Suppressor macrophage treated with lipopolysaccharide for 4 hours (primary cell): ENCODE measurements at places on chromosomes 16 and 17.

DNA sequence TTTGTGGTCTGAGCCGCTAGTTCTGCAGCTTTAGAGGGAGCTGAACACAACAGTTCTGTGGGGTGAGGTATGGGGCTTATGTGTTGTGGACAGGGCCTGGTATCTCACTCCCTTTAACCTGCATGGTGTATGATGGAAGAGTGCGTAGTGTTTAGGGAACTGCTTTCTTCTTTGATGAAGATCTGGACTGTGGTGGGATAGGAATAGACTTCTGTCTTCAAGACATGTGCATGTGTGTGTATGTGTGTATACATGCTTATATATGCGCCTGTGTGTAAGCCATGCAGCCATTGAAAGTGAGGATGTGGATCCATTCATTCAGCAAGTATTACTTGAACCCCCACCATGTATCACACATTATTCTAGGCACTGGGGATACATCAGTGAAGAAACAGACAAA is 114.8 kb upstream of the TMEM97 start:
- DNase-seq = no peak

DNA sequence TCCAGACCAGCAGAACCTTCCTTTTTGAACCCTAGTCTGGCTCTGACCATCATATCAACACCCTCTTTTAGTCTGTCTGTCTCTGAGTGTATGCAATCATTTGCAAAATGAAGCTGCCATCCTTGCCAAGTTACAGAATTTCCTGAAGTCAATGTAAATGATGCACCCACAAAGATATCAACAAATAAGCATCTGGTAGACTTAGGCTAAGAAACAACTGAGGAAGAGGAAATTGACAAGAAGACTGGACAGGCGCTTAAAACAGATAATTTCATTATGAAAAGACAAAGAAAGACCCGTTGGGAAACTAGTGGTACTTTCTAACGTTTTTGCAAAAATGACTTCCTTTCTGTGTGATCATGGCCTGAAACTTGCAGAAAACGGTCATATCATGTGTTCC is 24.7 kb upstream of the CIITA start:
- DNase-seq = no peak

DNA sequence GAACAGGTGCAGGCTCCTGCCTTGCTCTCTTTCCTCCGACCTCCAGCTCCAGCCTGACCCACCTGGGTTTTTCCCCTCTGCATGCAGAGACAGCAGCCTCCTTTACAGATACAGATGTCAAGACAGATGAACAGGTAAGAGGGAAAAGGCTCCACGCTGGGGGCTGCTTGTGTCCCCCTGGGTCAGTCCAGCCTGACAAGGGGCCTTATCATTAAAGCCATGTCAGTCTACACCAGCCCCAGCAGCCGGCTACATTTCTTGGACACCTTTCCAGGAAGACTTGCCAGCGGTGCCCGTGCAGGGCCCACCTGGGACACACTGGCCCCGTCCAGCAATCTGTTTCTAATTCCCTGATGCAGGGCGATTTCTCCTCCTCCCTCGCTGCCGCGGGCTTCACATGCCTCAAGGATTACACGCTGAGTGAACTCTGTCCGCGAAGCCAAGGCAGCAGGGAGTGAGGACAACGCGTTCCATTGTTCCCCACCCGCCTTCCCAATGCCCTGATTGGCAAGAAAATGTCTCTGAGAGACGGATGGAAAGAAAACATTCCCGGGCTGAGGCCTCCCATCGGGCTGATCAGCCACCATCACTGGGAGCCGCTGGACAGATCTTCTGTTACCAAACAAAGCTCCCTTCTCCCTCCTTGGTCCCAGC is 184.7 kb downstream of the C16orf95 start:
- DNase-seq = no peak

DNA sequence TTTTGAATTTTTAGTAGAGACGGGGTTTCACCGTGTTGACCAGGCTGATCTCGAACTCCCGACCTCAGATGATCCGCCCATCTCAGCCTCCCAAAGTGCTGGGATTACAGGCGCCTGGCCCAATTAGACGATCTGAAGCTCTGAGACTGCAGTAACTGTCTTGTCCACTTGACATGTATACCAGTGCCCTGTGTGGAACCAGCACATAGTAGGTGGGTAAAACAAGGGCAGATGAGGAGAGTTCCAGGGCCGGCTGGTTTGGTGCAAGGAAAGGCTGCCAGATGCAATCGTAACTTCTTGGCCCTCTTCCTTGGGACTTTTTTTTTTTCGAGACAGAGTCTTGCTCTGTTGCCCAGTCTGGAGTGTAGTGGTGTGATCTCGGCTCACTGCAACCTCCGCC is 3.1 kb downstream of the C17orf113 start:
- DNase-seq = no peak

- no peak for DNase-seq
These were observed 2.9 kb downstream of the KRTAP9-7 start for GRCh38 chr17:41278176-41278955.

- DNase-seq = no peak
These were observed 355.6 kb downstream of the SEC14L1 start for GRCh38 chr17:77496401-77496801.

GRCh38 chr17:80499961-80500665 is 23.7 kb upstream of the NPTX1 start:
- DNase-seq = no peak

DNA sequence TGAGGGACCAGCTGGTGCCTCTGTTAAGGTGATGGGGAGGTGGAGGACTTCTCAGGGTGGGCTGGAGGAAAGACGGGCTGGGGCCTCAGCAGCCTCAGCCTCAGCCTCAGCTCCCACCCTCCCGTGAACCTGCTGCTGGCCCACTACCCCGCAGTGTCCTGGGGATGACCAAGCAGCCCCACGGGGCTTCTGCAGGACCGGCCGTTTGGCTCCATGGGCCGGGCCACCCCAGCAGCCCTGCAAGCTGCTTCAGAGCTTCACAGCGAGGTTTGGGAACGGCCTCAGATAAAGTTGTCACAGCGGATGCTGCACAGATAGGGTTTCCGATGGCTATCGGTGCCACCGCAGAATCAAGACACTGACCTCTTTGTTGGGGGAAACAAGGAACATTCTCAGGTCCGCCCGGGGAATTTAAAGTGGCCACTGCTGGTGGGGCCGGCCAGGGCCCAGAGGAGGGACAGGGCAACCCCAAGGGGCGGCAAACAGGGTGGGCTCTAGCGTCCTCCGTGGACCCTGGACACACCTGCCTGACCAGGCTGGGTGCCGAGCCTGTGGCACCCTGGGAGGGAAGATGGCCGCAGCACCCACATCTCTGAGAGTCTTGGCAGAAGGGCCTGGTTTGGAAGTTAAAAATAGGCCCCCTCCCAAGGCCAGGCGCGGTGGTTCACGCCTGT is 47.8 kb upstream of the ZC3H18 start:
- DNase-seq = no peak

GRCh38 chr17:7916808-7917207 is 719 bp upstream of the RNF227 start:
- no peak for DNase-seq

DNA sequence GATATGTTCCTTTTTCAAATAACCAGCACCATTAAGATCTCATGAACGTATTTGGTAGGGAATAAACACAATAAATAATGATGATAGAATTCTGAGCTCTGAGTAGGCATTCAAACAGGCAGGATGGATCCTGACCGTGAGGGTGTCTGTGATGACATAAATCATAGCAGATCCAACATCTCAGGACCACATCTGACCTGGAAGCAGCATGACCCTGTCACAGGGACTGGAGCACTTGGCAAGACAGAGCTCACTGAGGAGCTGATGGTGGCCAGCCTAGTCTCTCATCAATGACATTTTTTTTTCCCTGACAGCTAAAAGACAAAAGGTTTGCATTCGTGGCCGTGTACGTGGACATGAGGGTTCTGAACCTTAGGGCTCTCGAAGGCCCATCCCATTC is 337.5 kb downstream of the NPIPA8 start:
- DNase-seq = no peak

DNA sequence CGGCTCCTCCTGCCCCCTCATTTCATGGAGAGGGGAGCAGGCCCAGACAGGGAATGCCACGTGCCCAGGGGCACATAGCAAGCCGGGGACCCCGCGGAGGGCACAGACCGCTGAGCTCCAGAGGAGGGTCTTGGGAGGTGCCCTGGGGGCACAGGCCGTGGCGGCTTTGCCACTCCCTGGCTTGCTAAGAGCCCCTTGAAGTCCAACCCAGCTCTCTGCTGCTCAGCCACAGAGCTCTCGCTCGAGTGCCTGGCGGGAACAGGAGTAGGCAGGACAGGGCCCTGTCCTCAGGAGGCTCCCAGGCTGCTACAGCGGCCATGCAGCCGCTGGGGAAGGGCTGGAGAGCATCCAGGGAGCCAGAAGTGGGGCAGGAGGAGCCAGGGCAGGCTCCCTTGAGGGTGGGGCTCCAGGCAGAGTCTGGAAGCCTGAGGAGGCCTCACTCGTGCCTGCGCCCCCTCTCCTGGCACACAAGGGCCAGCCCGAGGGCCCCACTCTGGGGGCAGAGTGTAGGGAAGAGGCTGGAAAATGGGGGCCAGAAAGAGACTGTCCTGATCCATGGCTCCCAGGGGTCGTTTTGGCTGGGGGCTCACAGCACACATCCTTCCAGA is 4.4 kb upstream of the RAB26 start:
- DNase-seq = no peak
